Fibroblast of mammary gland (primary cell): ENCODE measurements at places on chromosomes 1 and 21.

GRCh38 chr21:41232013-41232412, 64.1 kb downstream of the BACE2 start:
- peak; percentile 86 for DNase-seq

- peak; percentile 11 for DNase-seq
These were observed 1.4 kb downstream of the ZNF670 start for GRCh38 chr1:247077213-247077612.

DNA sequence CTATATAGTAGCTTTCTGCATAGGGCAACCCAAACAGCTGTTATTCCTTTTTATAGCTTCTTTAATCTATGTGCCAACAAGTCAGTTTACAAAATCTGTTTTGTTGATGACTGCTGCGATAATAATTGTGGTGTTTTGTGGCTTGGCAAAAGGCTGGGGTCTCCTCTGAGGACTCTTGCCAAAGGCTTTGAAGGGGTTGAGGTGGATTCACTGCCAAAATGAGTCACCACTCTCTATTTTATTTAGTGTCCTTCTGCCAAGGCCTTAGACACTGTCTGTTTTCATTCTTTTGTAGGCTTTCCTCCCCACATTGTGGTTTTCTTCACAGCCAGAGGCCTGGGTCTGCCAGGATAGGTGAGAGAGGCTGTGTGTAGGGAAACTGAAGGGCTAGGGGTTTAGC, 161.8 kb downstream of the NFIA start:
- DNase-seq = peak; percentile 91

DNA sequence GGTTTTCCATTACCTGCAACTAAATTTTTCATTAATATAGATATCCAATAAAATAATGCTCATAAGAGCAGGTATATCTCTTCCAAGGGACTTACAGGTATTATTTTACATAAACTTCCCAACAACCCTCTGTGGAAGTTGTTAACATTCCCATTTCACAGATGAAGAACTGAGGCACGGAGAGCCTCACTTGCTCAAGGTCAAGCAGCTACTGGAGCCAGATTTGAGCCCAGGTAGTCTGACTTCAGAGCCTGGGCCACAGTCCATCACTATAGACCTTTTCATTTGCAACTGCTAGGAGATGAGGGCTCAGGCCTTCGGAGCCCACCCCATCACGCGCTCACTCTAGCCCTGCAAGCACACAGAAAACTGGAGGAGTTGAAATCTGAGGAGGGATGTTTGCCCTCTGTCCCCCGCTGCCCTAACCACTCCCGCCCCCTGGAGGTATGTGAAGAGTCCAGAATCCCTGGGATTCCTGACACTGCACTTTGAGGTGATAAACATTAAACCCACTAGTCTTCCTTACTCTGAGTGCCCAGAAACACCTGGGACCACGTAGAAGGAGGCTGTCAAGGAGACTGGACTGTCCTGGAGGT, 11.7 kb upstream of the ALPL start:
- DNase-seq = no peak

GRCh38 chr1:208979776-208980175, 603.7 kb upstream of the CAMK1G start:
- peak; percentile 51 for DNase-seq

- DNase-seq = no peak
These were observed 19.2 kb downstream of the RD3 start for GRCh38 chr1:211472724-211473123.
